Stimulated activated CD8-positive, alpha-beta memory T cell treated with anti-CD3 and anti-CD28 coated beads, Interleukin-7, amount 100 ng/mL, for 1 hour (primary cell): ENCODE measurements at places on chromosomes 3 and 15.

DNA sequence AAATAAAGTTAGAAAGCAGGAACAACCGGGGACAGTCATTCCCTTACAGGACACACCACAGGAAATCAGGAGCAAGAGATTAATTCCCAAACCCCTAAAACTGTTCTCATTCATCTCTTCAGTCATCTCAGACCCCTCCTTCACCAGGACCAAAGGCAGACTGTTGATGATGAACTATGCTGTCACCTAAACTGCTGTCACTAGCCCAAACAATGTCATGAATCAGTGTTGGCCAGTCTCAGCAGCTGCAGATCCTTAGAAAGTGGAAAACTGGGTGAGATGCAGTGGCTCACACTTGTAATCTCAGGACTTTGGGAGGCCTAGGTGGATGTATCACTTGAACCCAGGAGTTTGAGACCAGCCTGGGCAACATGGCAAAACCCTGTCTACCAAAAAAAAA, 909.6 kb downstream of the ROBO1 start:
- no peak for DNase-seq

DNA sequence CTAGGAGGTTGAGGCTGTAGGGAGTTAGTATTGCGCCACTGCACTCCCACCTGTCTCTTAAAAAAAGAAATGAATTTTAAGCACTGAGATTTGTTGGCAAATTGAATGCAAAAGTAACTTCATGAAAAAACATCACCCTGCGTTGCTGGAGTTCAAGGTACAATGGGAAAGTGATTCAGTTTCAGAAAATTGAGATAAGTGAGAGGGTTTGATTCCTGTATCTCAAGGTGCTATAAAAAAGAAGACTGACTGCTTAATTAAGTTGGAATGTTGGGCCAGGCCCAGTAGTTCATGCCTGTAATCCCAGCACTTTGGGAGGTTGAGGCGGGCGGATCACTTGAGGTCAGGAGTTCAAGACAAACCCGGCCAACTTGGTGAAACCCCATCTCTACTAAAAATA, 39.1 kb downstream of the IQGAP1 start:
- no peak for DNase-seq

GRCh38 chr3:195582947-195583346, 793 bp downstream of the APOD start:
- no peak for DNase-seq

DNA sequence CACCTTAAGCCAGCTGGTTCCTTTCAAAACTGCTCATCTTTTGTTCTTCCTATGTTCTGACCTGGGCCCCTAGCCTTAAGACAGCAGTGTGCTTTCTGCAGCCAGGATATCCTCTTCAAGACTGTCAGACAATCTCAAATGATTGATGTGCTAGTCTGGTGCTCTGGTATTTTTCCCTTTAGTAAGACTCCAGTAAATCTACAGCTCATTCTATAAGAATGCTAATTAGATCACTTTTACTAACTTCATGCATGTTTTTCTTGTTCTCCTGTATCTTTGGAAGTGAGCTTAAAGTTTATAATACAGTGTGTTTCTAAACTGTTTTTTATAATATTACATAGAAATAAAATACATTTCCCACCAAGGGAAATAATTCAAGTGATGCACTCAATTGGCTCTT, 220.9 kb upstream of the NANOGP8 start:
- DNase-seq: no peak

- DNase-seq: no peak
These were observed 77.7 kb upstream of the KLF13 start for GRCh38 chr15:31248951-31249350.

DNA sequence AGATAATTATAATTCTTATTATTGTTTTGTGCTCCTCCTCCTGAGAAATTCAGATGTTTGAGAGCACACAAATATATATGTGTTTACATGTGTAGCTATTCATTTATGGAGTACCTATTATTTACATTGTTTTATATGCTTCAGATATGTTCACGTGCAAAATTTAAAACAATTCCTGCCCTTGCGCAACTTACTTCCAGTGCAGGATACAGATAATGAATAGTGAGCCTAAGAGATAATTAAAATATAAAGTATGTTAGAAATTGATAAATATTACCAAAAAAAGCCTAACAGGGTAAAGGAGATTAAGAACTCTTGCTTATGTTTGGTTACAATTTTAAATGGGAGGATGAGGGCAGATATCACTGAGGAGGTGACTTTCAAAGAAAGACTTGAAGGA, 81.7 kb upstream of the DPH6 start:
- no peak for DNase-seq

GRCh38 chr15:69629631-69630161, 177.1 kb downstream of the RPLP1 start:
- no peak for DNase-seq

DNA sequence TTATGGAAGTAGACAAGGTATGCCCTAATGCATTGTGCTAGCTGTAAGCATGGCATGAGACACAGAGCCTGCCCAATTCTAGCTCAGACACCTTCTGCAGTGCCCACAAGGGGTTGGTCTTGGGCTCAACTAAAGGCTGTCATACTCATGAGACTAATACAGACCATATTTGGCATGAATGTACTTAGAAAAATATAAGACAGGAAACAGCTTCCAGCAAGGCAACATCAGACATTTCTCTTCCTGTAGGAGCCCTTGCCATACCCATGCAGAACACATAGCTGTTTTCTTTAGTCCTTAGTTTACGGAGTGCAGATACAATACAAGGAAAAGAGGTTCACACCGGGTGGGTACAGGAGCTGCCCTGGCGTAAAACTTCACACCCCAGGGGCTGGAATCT, 30.5 kb upstream of the NR1I2 start:
- DNase-seq: no peak

DNA sequence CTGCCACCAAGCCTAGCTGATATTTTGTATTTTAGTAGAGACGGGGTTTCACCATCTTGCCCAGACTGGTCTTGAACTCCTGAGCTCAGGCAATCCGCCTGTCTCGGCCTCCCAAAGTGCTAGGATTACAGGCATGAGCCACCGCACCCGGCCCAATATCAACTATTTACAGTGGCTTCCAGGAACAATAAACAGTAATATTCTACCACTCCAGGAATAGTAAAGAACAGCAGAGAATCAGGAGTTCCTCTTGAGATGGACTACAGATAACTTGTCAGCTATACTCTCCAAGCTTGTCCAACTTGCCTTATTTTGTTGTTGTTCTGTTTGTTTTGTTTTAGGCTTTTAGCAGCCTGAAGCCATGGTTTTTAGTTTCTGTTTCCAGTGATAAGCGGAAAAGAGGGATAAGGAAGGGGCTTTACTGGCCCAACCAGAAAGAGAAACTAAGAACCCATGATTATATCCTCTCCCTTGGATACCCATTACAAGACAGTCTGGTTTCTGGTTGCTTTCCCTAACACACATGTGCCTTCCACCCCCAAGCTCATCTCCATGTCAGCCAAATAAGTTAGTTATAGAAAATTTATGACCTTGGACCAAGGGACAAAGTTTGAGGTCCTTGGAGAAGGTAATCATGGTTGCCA, 36.7 kb downstream of the ARHGEF3 start:
- no peak for DNase-seq

DNA sequence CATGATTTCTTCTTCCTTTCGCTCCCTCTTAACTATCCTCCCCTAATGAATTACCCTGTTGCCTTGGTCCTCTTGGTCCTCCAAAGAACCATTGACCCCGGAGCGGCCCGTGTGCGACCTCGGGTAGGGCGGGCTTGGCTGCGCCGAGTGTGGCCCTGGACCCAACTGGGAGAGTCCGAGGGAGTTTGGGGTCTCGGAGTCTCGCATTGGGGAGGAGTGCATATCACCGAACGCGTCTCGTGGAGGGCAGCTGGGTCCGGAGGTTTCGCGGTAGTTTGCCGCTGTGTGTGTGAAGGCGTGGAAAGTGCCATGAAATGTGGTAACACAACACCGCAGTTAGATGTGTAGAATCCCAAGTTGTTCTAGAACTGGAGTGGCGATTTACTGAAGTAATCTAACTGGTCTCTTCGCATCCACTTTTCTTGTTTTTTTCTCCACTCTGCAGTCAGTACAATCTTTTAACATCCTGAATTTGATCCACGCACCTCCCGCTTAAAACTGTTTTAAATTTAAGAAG, 363 bp downstream of the GTF2E1 start:
- DNase-seq: no peak

DNA sequence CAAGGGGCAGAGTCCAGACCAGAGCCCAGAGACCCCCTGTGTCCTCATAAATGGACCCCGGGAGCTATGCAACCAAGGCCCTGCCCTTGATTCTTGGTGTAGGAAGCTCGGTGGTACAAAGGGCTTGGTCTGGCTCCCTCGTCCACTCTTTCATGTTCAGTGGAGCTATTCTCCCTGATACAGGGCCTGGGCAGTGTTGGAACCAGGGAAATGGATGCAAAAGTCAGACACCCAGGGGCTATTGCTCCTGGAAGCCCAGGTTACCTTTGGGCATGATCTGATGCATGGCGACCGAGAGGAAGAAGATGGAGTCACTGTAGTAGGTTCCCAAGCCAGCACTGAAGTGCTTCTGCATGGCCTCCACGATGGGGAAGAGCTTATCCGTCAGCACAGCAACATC, 44.5 kb downstream of the XXYLT1 start:
- DNase-seq: no peak

- no peak for DNase-seq
These were observed 324.1 kb upstream of the ICE2 start for GRCh38 chr15:60803059-60803458.

DNA sequence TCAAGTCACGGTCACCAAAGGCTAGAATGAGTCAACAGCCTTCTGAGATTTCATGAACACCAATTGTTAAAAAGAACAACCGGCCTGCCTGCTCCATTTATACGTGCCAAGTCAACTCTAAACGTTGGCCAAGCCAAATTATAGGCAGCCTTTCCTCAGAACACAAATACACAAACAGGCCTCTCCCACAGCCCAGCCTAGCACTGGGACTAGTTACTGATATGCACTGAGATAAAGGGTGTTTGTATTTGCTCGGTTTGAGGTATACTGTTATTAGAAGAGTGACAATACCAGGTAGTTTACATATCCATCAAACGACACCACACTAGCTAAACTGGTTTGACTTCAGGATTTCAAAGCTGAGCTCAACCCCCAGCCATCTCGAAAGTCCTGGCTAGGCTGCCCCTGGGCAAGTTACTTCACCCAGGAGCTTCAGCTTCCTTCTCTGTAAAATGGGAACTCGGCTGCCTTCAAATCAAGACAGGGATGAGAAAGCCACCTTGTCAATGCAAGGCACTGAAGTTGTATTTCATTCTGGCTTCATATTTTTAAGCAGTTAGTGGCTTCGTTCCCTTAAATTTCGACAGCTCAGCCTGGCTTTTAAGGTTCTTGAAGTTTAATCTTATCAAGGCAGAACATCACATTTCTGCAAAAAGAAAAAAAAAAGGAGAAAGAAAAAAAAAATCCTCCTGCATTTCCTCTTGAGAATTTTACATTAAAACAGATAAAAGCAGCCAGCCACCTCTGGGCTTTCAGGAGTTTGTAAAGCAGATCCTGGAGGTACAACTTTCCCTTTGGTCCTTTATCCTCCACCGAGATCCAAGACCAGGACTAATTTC, 4.0 kb downstream of the TLE3 start:
- DNase-seq: no peak

DNA sequence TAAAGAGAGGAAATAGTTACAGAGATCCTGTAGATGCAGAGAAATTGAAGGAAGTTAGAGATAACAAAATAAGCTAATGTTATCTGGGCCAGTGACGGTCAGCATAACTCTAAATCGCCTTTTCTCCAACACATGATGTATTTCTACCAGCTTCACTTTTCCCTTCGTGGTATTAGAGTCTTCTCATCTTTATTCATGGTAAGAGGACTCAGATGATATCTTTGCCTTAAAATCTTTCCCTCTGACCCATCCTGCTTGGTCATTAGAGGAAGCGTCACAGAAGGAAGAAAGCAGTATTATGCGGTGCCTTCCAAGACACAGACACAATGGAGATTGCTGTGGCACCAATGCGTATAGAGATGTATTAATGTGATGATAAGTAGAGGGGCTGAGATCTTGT, 320.7 kb upstream of the GOLIM4 start:
- DNase-seq: no peak

DNA sequence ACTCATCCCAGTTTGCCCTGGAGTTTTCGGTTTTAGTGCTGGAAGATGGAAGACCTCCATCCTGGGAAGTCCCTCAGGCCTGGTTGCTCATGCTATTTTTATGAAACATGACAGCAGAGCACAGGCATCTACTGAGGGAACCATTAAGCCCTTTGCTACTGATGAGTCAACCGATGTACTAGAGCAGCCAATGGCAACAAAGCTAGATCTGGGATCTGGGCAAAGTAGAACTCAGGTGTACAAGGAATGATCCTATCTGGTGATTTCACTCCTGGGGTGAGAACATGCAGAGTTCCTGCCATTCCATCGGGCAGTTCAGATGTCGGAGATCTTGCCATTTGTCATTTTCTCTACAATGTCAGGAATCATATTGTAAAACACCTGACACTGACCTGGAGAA, 166.2 kb upstream of the NSMCE3 start:
- DNase-seq: no peak

DNA sequence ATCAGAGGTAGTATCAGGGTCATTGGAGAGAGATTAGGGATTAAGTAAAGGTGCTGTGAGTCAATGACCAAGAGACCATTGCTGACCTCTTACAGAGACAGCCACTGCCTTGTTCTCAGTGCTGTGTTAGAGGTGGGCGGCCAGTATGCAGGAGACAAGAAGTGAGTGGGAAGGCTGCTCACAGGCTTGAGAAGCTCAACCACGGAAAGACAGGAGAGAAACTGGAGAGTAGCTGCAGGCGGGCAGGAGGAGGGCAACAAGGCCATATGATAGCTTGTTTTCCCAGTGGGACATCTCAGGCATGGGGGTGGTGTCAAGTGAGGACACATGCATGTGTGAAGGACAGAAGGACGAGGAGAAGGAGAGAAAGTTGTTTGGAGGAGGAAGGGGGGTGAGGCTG, 237.3 kb downstream of the PDCD6IP start:
- no peak for DNase-seq

DNA sequence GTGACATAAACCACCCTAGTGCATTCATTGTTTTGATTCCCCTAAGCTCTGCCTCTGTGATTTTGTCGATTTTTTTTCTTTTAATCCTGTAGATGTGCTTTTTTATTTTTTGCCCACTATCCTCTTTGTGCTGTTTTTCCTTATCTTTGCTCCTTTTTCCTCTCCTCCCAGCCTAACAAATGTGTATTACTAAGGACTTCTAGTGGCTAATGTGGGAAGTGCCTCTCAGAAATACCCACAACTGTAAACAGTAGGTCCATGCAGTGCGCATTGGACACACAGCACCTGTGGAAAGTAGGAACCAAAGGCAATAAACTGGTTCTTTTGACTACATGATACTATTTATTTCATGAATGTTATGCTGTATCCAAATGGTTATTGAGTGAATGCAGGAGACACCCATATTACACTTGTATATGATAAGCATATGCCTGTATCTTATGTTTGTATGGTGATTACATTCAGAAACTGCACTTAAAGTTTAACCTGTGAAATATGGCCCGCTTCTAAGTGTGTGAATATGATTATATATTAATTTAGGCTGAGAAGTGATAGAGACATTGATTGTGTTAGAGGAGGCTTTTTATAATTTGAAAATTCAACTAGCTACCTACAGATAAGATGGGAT, 147.8 kb downstream of the PLCL2 start:
- no peak for DNase-seq
